GM20000 (cell line): ENCODE measurements at places on chromosomes 16 and 17.

DNA sequence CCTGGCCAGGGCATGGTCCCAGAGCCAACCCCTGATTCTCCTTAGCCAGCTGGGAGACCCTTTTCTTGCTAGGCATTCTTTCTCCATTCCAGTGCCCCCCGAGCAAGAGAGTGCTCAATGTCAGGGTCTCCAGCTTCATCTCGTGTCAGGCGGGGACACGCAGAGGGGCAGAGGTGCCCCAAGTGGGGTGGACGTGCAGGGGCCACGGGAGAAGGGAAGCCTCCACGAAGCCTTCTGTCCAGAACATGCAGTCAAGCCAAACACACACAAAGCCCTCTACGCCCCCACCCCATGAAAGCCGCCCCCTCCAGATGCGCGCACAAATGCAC lies 852 bp downstream of the GPR139 start:
- DNase-seq = no peak

- no peak for DNase-seq
These were observed 1.5 kb upstream of the LGALS3BP start for GRCh38 chr17:78981010-78981888.

- DNase-seq = no peak
These were observed 5.3 kb downstream of the KRT28 start for GRCh38 chr17:40794466-40794865.

DNA sequence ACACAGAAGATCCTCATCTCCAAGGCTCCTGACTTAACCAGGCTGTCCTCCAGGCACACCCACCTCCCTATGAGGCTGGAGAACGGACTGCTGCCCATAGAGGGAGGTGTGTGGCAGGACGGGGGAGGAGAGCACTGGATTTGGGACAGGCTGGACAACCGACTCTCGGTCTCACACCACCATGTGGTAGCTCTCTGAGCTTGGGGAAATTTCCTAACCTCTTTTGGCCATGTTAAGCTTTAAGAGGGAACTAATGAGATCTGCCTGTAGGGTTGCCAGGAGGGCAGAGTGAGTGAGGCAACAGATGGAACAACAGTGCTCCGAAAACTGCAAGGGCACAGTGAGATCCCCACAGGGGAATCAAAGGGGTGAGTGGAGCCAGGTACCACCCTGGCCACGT lies 32.7 kb downstream of the RHBDL3 start:
- no peak for DNase-seq

- DNase-seq = no peak
These were observed 2.3 kb downstream of the KRTAP1-5 start for GRCh38 chr17:41024697-41025096.

DNA sequence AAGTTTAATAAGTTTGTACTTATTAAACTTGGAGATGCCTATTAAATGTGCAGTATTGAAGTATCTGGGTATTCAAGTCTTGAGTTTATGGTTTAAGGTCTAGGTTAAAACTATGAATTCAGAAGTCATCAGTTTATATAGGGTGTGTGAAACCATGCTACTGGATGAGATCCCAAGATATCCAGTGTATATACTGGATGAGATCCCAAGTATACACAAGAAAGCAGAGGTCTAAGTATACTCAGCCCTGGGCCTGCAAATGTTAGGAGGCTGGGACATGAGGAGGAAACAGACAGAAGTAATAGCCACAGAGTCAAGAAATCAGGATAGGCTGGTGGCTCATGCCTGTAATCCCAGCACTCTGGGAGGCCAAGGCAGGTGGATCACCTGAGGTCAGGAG lies 194.4 kb upstream of the AXIN2 start:
- no peak for DNase-seq

DNA sequence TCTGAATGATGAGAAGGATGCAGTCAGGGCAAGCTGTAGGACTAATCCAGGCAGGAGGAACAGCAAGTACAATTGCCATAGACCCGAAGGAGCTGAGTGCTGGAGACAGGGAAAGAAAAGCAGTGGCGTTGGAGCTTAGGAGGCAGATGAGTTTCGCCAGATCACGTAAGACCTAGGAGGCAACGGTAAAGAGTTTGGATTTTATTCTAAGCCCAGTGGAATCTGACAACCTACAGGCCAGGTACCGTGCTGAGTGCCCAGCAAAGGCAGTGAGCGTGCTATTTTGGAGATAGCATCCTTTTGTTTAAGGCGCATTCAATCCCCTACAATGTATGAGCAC lies 1.2 kb downstream of the USP43 start:
- DNase-seq = no peak

DNA sequence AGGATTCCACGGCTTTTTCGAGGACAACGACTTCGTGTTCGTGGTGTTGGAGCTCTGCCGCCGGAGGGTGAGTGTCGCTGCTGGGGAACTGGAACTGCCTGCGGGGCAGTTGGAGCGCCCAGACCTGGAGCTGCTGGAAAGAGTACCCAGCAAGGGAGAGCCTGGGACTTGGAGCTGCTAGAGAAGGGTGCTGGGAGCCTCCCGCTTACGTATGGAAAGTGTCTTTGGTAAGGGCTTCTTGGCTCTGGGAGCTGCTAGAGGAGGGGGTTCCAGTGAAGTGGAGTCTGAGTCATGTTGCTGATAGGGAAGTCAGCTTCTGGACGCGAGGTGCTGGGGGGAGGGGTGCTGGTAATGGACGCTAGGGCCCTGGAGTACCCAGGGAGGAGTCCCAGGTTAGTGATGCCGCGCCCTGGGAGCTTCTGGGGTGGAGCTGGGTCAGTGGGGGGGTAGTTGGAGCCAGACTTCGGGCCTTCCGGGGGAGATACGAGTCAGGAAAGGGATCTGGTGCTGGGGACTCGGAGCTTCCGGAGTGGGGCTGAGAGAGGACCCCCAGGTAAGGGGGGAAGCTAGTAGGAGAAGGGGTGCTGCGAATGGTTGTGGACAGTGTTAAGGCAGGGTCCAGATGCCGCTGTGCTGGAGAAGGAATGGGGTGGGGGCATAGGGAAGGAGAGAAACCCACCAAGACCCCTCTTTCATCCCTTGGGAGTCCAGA lies 741 bp downstream of the PLK1 start:
- peak; percentile 42 for DNase-seq

GRCh38 chr16:1218061-1218929 lies 6.8 kb downstream of the TPSG1 start:
- DNase-seq = no peak

GRCh38 chr17:6245301-6246177 lies 175.4 kb downstream of the WSCD1 start:
- no peak for DNase-seq

DNA sequence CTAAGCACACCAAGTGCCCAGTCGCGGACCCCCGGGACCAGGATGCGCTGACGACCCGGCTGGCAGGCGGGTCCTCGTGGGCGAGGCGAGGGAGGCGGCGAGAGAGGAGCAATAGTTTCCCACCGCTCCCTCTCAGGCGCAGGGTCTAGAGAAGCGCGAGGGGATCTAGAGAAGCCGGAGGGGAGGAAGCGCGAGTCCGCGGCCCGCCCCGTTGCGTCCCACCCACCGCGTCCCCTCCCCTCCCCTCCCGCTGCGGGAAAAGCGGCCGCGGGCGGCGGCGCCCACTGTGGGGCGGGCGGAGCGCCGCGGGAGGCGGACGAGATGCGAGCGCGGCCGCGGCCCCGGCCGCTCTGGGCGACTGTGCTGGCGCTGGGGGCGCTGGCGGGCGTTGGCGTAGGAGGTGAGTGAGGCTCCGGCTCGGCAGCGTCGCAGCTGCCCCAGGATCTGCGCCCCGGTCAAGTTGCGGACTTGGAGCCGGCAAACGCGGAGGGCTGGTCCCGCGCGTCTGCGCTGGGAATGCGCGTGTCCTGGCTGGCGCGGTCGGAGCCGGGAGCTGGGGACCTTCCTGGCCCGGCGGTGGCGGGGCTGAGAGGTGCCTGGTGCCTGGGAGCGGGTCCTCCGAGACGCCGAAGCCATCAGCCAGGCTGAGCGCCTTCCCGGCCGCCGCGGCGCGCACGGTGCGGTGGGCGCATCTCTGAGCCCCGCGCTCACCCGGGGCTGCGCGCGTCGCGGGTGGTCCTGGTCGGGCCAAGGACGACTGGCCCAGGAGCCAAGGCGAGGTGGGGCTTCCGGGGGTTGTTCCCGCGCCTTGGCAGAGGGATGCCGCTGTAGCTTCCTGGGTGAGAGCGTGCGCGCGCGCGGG lies at the start of gene ITGB3:
Gene ITGB3 (plus strand): TSS at position 287 of the 862 bp plus-strand sequence. CDS start 35 bp downstream, at position 322.
- DNase-seq = peak; percentile 91

GRCh38 chr16:4362476-4363135 lies 9.0 kb upstream of the VASN start:
- no peak for DNase-seq

GRCh38 chr16:15993946-15994665 lies 44.7 kb downstream of the ABCC1 start:
- no peak for DNase-seq

DNA sequence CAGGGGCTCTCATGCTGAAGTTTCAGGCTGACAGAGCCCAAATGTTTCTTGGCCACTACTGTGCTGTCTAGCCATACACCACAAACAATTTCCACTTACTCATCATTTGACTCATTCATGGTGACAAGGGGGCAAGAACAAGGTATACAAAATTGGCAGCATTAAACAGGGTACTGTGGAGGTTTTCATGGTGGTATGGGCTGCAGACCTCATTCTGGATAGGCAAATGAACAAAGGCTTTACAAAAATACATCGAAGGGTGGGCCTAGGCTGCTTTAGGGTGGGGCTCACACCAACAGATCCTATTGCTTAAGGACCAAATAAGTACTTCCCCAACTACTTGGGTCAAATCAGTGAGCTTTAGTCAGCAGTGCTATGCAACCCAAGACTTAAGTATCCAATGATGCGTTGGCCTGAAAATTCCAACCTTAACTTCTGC lies 53.0 kb downstream of the N4BP1 start:
- no peak for DNase-seq

DNA sequence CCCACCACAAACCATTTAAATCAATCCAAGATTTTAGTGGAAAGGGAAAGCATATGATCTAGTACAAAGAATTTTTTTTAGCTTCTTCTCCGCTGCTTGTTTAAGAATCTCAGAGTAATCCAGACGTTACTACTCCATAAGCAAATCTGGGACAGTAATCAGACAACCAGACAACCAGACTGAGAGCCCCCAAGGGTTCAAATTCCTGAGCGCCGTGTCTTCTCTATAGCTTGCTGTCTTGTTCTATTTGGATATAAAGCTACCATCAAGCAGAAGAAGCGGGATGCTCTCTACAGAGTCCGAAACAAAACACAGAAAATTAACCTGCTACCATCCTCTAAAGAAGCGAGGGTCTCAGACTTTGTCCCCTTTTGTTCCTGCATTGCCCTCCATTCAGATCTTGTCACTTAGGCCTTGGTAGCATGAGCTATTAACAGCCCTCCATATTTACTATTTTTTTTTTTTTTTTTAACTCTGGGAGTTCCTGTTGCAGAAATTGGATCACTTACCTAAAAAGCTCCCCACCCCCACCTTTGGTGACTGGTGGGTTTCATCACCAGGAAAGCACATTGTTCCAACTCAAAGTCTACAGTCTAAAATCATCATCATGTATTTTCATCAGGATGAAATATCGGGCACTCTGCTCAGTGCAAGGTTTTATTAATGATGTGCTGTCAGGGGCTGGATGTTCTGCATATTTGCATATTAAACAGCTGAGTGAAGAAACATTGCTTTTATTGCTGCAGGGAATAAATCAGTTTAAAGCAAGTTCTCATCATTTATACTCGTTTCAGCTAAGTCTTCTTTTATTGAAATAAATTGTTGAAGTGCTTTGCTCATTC lies 576.7 kb downstream of the WWOX start:
- no peak for DNase-seq

DNA sequence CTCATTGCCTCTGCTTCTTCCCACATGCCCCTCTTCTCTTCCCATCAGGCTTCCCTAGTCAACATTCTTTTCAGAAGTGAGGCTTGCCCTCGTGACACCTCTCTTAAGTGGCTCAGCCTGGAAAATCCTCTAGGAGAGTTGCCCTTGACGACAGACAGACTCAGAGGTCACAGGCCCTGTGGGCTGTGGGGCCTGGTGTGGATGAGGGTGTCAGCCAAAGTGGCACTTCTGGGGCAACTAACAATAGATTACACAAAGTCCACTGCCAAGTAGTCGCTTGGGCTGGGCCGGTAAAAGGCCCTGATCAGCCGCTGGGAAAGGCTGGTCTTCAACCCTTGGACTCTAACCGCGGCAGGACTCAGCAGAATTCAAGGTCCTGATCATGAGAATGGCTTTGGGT lies 33.7 kb upstream of the METTL16 start:
- no peak for DNase-seq

GRCh38 chr17:81418710-81419318 lies 23.6 kb downstream of the BAHCC1 start:
- no peak for DNase-seq

DNA sequence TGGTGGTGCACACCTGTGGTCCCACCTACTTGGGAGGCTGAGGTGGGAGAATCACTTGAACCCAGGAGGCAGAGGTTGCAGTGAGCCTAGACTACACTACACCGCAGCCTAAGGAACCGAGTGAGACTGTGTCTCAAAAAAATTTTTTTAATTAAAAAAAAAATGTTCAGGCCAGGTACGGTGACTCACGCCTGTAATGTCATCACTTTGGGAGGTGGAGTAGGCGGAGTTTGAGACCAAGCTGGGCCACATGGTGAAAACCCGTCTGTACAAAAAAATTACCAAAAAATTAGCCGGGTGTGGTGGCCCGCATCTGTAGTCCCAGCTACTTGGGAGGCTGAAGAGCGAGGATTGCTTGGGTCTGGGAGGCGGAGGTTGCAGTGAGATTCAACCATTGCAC lies 3.6 kb upstream of the FAM222B start:
- no peak for DNase-seq

- DNase-seq = peak; percentile 84
These were observed 36.6 kb upstream of the RGS9 start for GRCh38 chr17:65100316-65101140.

DNA sequence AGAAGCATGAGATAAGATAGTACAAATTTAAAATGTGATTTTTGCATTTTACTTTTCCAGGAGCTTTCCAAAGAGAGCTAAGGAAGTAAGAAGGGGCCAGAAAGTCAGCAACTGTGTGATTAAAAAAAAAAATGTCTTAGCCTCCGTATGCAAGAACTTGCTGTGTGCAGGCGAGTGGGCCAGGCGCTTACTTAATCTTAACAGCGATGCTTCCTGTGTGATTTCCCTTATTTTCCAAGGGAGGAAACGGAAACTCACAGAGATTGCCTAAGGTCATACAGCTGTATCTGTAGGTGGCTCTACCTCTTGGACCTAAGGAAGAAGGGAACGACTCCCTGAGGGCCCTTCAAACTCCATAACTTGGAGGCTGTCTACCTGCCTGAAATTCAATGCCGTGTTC lies 11.1 kb downstream of the HS3ST3B1 start:
- DNase-seq = no peak

- no peak for DNase-seq
These were observed at the start of gene TMEM235 for GRCh38 chr17:78230996-78231935. Gene TMEM235, plus strand, starts transcription at chr17:78231631. Its CDS starts 393 bp downstream, at chr17:78232024.

- no peak for DNase-seq
These were observed 12.5 kb downstream of the DRC3 start for GRCh38 chr17:17985153-17985552.
